Activated naive CD4-positive, alpha-beta T cell treated with anti-CD3 and anti-CD28 coated beads, Interleukin-2, amount 10 ng/mL, durations not matched to agents 7 days and 5 days (primary cell): ENCODE measurements at places on chromosomes 4 and X.

DNA sequence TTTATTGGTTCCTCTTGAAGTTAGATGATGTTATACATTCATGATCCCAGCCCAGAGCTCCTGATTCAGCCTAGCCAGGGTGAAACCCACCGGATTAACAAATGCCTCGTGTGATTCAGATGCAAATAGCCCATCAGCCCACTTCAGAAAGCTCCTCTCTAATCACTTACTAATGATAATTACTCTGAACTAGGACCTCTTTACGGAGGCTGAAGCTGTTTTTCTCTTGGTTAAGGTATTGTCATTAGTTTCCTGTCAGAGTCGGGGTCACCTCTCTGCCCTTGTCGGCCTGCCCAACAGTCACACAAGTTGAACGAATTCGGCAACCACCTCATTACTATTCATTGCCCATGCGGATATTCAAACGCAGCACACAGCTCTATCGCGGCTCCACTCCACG lies 36.6 kb downstream of the ZFP42 start:
- DNase-seq: no peak

DNA sequence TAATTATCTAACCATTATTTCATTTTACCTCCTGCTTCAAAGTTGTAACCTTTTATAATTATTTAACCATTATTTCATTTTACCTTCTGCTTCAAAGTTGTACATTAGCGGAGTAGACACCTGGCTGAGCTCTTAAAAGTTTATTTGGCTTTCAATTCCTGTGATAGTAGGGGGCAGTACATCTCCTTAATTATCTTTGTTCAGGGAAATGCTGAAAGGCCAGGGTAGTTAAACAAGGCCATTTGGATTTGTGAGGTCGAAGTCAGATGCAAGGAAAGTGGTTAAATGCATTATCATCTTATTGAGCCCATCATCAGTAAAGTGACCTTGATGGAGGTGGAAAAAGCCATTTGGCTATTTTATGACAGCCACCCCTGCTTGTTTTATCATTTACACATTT lies 210.6 kb downstream of the TENM3 start:
- no peak for DNase-seq

GRCh38 chr4:74267998-74268606 lies 40.2 kb upstream of the EPGN start:
- no peak for DNase-seq

GRCh38 chr4:113292371-113293042 lies 243.1 kb downstream of the ANK2 start:
- no peak for DNase-seq

DNA sequence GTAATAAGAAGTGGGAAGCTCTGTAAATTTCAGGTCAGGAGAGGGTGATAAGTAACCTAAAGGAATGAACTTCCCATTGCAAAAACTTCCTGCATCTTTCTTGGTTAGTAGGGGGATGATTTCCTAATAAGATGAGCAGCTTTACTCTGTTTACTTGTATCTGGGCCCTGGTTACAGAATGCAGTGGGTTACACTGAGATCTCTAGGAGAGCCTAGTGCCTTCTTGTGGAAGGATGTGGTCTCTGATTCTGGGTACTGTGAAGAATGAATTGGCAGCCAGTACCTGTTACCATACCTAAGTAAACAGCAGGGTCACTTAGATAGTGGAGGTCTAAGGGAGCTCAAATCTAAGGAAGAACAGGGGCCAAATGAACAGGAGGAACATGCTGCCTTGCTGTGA lies 320.6 kb downstream of the ARHGAP10 start:
- peak; percentile 62 for DNase-seq

DNA sequence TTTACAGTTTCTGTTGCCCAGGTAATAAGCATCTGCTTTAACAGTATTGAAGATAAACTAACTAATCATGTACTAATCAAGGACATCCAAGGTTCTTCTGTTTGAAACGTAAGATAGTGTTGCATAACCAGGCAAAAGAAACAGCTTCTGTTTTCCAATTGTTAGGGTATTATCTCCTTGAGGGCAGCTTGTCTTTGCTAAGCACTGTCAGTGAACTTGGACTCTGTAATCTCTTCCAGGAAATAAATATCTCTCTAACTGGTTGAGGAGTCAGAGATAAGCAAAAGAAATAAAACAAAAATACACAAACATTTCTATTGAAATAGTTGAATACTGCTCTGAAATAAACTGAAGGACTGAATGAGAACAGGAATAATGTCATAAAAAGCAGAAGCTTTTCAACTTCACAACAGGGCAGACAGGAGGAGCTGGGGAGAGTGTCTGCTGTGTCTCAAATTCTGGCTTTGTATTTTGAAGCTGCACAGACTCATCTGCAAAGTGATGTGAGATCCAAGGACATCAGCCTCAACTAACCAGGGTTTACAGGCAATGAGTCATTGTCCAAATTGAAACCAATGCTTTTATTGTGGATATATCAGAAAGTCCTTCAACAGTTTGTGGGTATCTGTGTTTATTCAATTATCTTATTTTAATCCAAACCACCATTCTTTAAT lies 1253.0 kb upstream of the PCDH7 start:
- DNase-seq: no peak

DNA sequence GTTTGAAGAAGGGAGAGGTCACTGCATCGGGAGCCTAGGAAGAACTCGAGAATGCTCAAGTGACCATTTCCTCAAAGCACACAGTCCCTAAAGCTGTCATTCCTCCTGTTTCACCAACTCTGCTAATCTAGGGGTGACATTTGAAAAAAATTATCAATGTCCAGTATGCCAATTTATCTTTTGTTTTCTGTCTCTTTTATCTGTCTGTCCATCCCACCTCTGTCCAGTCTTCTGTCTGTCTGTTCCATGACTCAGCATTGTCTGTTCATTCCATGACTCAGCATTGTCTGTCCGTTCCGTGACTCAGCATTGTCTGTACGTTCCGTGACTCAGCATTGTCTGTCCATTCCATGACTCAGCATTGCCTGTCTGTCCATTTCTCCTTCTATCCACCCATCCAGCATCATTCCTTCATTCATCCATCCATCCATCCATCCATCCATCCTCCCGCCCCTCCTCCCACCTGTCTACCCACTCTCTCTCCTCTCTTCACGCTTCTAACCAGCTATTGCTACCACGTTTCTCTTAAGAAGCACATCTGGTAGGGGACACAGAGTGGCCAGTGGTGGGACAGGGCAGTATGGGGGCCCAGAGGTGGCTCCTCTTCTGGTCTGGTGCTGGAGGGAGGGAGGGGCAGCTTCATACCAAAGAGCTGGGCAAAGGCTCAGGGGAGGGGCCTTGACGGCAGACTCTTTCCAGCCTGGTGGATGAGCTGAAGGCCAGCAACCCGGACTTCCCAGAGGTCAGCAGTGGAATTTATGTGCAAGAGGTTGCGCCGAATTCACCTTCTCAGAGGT lies 34.1 kb downstream of the HTRA3 start:
- DNase-seq: no peak

DNA sequence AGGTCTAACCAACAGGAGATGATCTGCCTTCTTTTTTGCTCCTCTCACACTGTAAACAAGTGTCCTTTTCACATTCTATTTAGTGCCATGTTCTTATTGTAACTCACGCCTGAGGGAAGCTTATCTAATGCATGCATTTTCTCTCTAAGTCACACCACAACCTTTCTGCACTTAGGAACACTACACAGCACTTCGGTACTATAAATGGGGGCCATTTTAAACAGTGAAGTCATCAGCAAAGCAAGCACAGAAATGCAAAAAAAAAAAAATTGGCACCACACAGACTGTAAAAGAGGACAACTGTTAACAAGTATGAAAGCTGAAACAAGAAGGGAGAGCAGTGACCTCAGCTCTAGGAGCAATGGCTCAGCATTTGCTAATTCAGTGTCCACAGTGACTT lies 45.2 kb downstream of the PRSS12 start:
- DNase-seq: no peak

GRCh38 chr4:41751449-41752061 lies 3.0 kb upstream of the PHOX2B start:
- no peak for DNase-seq

DNA sequence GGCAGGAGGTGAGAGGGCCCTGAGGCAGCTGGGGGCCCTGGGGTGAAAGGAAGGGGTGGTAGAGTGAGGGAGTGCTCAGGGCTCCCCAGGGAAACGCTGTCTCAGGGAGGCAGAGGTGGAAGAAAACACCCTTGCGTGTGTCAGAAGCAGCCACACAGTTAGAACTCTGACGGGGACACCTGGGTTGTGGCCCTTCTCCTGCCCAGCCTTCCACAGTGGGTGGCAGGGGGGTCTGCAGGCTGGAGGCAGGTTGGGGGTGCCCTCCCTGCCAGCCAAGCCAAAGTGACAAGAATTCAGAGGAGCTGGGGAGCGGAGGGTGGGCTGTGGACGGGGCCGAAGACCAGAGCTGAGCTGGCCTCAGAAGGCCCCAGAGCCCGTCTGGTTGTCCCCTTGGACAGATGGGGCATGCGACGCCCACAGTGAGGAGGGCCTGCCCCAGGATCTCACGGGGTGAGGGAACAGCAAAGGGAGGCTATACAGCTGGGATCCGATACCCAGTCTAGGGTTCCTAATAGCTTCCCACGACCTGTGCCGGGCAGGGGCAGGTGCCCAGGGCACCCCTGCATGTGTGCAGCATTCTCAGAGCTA lies 105.2 kb upstream of the ADRA2C start:
- DNase-seq: no peak

- DNase-seq: no peak
Observed at GRCh38 chrX:101385795-101386541, at the start of gene BTK. Gene BTK (minus strand): TSS chrX:101386191. CDS start chrX:101375284, 10,907 bp downstream.

GRCh38 chr4:44806071-44806470 lies 79.7 kb upstream of the GNPDA2 start:
- no peak for DNase-seq

DNA sequence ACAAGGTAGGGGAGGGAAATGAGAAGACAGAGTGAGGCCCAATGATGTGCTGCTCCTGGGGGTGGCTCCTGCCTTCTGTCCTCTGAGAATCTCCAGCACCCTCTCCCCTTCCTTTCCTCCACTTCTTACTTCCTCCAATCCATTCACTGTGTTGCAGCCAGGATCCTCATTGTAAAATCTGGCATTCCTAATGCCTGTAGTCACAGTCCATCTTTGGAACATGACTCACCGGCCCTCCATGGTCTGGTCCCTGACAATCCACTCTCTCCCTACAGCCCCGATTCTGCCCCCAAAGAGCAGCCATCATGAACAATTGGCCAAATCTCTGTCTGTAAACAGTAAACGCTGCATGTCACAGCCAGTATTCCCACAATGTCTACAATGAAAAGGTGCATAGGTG lies 72.9 kb downstream of the CLNK start:
- no peak for DNase-seq

DNA sequence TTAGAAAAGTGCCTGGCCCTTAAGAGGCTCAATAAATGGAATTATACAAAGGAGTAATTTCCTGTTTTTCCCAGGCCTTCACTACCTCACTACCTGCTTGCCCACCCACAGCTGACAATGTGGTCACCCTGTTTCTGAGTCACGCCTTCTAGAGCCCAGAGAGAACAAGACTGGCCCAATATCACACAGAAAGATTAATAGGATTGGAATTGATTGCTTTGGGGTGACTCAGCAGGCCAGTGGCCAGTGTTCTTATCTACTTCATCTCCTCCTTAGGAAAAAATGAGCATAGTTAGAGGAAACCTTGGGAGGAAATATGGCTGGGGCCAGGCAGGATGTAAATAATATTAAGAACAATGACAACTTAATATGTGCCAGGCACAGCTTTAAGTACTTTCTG lies 4.5 kb upstream of the FGF16 start:
- DNase-seq: no peak

GRCh38 chrX:118666521-118666920 lies 60.9 kb upstream of the IL13RA1 start:
- DNase-seq: no peak

GRCh38 chr4:57231781-57232180 lies 121.6 kb upstream of the IGFBP7 start:
- DNase-seq: no peak

DNA sequence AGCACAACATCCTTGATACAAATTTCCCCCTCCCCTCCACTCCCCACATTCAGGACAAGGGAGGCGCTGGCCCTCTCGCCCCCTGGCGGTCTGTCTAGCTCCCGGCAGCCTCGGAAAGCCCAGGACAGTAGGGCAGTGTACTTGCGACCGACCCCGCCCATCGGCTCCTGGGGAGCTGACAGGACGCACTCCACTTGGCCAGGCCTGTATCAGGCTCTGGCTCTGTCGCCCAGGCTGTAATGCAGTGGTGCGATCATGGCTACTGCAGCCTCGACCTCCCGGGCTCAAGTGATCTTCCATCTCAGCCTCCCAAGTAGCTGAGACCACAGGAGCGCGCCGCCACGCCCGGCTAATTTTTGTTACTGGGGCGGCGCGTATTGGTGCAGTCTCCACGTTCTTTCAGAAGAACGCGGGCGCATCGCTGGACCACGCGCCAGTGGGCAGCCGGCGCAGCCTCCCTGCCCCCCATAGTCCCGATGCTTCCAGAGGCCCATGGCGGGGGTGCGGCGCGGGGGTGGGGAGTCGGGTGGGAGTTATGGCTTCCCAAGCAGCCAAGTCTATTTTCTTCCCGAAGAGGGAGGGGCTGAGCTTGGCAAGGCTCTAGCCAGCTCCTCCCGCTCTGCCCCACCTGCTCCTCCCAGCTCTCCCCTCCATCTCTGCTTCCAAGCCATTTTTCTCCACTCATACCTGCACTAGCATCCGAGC lies 7.8 kb upstream of the AKAP14 start:
- peak; percentile 70 for DNase-seq

- DNase-seq: no peak
Observed at GRCh38 chr4:187478292-187479140, 517.1 kb upstream of the ZFP42 start.

- DNase-seq: no peak
Observed at GRCh38 chrX:23066588-23067281, 67.0 kb downstream of the DDX53 start.
